Stimulated activated CD8-positive, alpha-beta memory T cell treated with anti-CD3 and anti-CD28 coated beads, Interleukin-7, amount 100 ng/mL, for 24 hours (primary cell): ENCODE measurements at places on chromosomes 16 and 17.

GRCh38 chr17:14926526-14927122, 338.5 kb downstream of the PMP22 start:
- peak; percentile 15 for DNase-seq

GRCh38 chr17:76243826-76244679, 3.8 kb upstream of the RNF157 start:
- DNase-seq: no peak

DNA sequence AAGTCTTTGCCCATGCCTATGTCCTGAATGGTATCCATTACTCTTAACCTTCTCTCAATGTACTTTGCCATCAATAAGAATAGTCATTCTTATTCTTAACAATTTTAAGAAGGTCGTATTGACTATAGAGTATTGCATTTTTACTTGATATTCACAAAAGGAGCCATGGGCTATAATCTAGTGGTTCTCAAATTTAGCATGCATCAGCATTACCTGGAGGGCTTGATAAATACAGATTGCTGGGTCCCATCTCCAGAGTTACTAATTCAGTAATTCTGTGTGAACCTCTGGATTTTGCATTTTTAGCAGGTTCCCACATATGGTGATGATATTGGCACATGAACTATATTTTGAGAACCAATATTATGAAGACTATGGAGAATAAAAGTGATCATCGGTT, 89.6 kb downstream of the ABCA8 start:
- no peak for DNase-seq

- DNase-seq: no peak
Observed at GRCh38 chr17:2978991-2979390, 84.4 kb downstream of the OR1D5 start.

- no peak for DNase-seq
Observed at GRCh38 chr17:73798111-73798748, 154.0 kb upstream of the SDK2 start.

DNA sequence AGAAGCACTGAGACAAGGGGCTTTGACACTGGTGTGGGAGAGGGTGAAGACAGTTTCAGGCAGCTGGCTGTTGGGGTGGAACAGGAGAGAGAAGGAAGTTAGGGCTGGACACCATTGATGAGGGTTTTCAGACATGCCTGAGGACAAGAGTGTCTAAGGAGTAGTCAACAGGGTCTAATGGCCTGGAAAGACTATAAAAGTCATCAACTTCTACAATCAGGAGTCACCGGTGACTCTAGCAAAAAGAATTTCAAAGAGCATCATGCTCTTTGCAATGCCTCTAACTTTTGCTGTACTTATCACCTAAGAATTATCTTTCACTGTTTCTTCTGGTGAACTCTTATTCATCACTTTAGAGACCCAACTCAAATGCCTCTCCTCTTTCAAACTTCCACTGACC, 213.9 kb downstream of the C16orf78 start:
- no peak for DNase-seq

DNA sequence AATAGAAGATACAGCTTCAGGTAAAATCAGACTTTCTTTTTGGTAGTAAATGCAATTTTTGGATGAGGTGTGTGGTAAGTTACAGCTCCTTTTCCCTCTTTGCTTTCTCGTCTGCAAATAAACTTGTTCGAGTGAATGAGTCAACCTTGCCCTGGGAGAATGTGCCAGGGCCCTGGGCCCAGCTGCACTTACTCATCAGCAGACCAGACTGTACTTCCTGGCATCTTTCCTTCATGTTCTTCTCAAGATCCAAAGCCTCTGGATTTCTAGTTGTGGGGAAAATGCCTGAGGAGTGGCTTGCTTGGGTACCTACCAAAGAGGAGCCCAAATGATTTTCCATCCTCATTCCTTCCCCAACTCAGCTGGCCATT, 5.4 kb upstream of the G6PC1 start:
- no peak for DNase-seq
